NCI-H2081 treated with DMSO at 0.1 percent for 48 hours (cell line): ENCODE measurements at places on chromosomes 7 and 10.
A peak's percentile ranks its signal among the peaks of the same experiment; 100 is the strongest.

DNA sequence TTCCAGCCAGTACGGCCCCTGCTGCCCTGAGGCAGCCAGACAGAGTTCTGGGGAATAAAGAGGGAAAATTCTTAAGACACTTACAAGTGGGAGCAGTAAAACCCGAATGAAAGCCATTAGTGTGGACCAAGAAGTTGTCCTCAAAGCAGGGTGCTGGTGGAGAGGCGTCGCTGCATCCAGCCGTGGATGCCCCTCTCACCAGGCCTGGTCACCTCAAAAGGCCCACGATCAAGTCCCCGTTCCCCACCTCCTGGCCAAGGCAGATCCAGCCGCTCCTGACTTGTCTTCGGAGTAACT, 656 bp downstream of the VSTM4 start:
- no peak for DNase-seq

GRCh38 chr10:17244700-17245365, 16.8 kb downstream of the VIM start:
- DNase-seq, result no peak

DNA sequence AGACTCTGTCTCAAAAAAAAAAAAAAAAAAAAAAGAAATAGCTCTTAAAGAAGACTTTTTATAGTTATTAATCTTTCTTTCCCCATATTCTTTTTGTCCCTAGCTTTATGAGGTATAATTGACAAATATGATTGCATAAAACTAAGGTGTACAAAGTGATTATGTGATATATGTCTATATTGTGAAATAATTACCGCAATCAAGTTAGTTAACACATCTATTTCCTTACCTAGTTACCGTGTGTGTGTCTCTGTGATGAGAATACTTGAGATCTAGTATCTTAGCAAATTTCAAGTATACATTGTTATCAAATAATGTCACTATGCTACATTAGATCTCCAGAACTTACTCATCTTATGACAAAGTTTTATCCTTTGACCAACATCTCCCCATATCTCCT, 30.7 kb upstream of the UBN2 start:
- no peak for DNase-seq

DNA sequence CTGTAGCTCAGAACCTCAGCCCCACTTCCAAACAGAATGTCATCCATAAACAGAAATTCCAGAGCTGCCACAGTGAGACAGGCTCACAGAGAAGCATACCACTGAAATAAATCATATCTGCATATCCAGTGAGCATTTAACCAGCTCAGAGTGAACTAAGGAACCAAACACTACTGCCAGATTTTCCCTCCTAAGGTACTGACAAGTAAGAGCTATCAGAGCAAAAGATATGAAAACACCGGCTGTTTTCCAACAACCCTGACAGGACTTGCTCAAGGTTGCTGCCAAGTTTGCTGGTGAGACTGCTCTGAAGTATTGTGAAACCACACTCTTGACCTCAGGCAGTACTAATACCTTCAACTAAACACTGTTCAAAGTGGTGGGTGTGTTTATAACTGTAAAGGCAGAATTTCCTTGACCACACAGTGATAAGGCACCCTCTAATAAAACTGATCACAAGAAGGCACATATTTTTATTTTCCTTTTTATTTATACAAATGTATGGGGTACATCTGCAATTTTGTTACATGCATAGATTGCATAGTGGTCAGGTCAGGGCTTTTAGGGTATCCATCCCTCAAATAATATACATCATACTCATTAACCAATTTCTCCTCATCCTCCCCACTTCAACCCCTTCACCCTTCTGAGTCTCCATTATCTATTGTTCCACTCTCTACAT, 18.3 kb downstream of the SGMS1 start:
- no peak for DNase-seq

DNA sequence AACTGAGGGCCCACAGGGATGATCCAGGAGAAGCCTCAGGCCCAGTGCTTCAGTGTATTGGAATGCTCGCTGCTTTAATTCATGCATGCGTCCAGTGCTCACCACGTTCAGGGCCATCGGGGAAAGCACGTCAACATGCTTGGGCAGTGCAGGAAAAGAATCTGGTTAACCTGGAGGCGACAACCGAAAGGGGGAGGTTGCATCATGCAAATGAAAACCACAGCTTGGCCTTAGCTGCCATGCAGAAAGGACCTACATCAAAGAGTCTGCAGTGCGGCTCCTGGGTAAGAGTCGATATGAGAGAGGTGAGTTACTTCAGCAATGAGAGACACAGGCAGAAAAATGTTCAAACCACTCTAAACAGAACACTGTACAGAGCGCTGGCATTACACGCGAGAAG, 440.1 kb downstream of the KCNMA1 start:
- no peak for DNase-seq

GRCh38 chr7:81367326-81367931, 402.4 kb downstream of the HGF start:
- DNase-seq, result no peak

- no peak for DNase-seq
These were observed 34.3 kb downstream of the WASL start for GRCh38 chr7:123714296-123715080.

DNA sequence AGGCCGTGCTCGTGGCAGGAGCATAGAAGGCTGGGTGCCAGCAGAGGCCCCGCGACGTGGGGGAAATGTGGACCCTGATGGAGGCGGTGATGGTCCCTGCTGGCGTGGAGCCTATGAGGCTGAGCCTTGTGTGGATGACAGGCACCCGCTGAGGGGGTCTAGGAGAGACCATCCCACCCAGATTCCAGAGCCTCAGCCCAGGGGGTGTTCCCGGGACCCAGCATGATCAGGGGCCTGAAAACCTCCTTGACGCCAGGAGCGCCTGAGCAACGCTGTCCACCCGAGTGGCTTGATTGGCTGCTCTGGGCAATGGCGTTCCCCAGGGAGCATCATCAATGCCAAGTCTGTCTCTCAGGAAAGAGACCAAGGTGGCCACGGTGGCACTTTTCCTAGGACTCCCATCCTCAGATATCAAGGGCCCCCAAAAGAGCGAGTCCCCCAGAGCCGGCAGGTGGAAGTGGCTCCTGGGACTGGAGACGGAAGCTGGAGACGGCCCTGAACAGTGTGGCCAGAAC, 61.1 kb downstream of the PWWP2B start:
- no peak for DNase-seq

- peak; percentile 4 for DNase-seq
These were observed at the start of the genes MRPL43 and TWNK for GRCh38 chr10:100986952-100987684. Gene MRPL43, minus strand, starts transcription at chr10:100987497. Its CDS starts 54 bp downstream, at chr10:100987443. Gene TWNK, plus strand, starts transcription at chr10:100987543. Its CDS starts 668 bp downstream, at chr10:100988211.

- DNase-seq, result no peak
These were observed 7.8 kb upstream of the SRPK2 start for GRCh38 chr7:105396566-105396965.

GRCh38 chr7:129055294-129055816, 444 bp upstream of the TNPO3 start:
- DNase-seq, result no peak

DNA sequence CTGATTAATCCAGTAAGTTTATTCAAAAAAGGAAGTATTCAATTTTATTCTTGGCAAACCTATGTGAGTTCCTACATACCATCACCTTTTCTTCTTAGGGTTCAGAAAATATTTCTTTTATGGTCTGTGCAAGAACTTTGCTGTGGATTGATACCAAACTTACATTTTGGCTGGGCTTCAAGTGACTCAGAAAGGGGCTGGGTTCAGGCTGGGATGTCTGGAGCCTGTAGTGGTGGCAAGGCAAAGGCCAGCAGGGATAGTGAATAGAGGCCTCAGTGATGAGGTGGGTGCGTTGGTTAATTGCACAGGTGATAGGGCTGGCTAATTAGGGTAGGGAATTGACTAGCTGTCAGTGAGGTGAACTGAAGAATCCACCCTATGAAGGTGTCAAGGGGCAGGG, 40.2 kb upstream of the ATXN7L1 start:
- DNase-seq, result no peak

- no peak for DNase-seq
These were observed 108.7 kb downstream of the DNAJC1 start for GRCh38 chr10:21894648-21895342.

DNA sequence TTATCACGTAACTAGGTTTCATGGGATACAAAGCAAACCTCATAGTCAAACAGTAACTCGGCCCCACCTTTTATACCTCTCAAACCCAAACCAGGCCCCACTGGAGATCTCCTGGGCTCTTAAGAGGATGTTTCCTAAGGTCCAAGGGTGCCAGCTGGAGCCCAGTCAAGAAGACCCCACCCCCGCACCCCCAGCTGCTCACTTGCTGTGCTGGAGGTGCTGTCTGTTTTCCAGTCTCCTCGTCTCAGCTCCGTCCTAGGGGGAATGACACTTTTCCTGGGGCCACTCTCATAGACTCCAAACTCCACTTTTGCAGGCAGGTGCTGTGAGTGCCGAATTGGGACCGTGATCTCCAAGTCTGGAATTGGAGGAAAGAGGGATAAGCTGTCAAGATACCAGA, 22.7 kb upstream of the TM9SF3 start:
- DNase-seq, result no peak

DNA sequence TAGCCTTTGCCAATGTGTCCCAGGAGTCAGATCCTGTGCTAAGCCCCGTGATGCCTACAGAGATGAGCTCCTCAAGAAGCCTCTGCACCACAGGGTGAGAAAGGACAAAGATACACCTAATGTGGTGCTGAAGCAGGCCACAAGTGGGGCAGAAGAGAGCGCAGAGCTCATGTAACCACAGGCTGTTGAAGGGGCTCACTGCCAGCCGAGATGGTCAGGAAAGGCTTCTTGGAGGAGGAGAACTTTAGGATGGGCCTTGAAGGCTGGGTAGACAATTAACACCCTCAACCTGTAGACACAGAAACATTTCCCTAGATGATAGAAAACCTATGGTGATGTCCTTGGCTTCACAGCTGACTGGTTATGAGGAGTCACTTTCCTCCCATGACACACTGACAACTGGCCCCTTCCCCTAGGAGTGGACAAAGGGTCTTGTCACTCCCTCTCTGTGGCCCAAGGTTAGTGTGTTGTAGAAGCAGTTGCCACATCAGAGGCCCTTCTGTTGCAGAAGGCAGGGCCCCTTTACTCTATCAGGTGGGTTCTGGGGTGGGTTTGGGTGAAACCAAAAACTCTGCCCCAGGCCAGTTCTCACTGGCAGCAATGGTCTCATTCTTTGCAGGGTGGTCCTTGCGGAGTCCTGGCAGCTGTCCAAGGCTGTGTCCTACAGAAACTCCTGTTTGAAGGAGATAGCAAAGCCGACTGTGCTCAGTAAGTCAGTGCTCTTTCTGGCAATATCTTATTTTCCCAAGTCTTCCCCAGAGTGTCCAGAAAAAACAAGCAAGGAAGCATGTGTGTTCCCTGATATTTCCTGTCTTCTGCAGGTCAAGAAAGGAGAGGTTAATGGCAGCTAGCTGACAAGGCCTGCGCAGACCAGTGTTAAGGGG, 69.2 kb downstream of the MINDY4 start:
- DNase-seq, result no peak

DNA sequence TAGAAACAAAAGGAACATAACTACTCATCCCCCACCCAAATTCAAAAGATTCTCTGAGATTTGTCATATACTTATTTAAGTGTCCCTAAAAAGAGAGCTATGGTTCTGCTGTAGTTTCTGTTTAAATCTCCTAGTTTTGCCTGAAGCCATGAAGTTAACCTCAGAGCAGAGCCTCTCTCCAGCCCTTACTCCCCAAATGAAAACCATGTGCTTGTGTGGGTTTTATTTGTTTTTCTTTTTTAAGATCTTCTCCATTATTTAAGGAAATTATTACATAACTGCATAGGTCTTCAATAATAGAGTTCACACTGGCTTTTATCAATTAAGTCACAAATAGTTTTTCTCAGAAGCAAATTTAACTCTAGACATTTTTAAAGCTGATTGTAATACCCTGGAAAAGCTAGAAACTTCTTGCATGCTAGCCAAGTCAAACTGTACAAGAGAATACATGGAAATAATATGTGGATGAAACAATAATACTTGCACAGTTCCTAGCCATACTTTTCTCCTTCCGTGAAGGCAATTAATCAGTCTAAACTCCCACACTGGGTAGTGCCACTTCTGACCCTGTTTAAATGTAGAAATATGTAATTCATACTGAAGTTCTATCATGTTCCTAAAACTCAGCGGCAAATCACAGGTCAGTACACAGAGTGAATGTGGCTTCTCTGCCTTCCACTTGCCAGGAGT, 579.7 kb downstream of the SUGCT start:
- no peak for DNase-seq

DNA sequence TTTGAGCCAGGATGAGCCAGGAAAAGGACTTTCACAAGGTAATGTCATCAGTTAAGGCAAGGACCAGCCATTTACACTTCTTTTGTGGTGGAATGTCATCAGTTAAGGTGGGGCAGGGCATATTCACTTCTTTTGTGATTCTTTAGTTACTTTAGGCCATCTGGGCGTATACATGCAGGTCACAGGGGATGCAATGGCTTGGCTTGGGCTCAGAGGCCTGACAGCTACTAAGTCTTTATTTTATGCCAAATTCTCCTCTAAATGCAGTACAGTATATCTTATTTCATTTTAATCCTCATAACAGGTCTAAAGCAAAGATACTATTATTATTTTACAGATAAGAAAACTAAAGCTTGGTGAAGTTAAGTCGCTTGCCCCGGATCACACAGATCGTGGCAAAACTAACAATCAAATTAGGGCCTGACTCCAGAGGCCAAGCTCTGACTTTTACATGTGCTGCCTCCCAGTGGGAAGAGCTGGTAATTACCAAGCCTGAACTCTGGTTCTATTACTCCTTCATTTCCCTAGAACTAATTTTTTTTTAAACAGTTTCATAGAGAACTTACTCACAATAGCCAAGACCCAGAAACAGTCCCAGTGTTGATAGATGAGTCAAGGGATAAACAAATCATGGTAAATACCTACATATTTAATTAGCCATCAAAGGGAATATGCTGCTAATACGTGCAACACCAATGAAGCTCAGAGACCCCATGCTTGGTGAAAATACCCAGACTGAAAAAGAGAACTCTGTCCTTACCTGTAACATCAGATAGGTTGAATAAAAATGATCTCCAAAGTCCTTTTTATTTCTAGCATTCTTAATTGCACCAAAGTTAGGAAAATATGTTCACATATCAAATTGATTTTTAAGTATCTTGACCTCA, 35.4 kb downstream of the C7orf25 start:
- DNase-seq, result no peak

- no peak for DNase-seq
These were observed 88.3 kb upstream of the TMEM248 start for GRCh38 chr7:66832531-66833351.

DNA sequence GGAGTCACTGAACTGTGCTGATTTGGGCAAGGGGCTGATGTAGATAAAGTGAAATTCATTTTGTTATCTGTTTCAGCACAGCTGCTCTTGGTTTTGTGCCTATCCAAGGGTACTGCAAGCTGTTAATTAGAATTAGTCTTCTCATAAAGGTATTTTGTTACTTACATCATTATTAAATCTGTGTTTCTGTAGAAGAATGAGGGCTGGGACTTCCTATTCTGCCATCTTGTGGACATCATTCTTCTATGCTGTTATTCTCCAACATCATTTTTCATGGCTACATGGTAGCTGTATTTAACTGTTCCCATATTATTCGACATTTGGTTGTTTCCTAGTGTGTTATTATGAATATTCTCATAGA, 76.2 kb upstream of the CCDC71L start:
- DNase-seq, result no peak

- no peak for DNase-seq
These were observed 98.7 kb upstream of the SEMA3D start for GRCh38 chr7:85285527-85285926.

GRCh38 chr7:132213583-132213982, 362.7 kb downstream of the PLXNA4 start:
- no peak for DNase-seq
